Stimulated activated CD8-positive, alpha-beta memory T cell treated with anti-CD3 and anti-CD28 coated beads, Interleukin-7, amount 100 ng/mL, for 4 hours (primary cell): ENCODE measurements at places on chromosomes 6 and 20.
A peak's percentile ranks its signal among the peaks of the same experiment; 100 is the strongest.

- no peak for DNase-seq
Measured at GRCh38 chr20:47204008-47204849, 152.3 kb downstream of the ZMYND8 start.

- DNase-seq, result no peak
Measured at GRCh38 chr20:22579711-22580697, 4.4 kb downstream of the FOXA2 start.

GRCh38 chr20:43513931-43514647 is 6.6 kb downstream of the L3MBTL1 start:
- DNase-seq, result peak; percentile 81

DNA sequence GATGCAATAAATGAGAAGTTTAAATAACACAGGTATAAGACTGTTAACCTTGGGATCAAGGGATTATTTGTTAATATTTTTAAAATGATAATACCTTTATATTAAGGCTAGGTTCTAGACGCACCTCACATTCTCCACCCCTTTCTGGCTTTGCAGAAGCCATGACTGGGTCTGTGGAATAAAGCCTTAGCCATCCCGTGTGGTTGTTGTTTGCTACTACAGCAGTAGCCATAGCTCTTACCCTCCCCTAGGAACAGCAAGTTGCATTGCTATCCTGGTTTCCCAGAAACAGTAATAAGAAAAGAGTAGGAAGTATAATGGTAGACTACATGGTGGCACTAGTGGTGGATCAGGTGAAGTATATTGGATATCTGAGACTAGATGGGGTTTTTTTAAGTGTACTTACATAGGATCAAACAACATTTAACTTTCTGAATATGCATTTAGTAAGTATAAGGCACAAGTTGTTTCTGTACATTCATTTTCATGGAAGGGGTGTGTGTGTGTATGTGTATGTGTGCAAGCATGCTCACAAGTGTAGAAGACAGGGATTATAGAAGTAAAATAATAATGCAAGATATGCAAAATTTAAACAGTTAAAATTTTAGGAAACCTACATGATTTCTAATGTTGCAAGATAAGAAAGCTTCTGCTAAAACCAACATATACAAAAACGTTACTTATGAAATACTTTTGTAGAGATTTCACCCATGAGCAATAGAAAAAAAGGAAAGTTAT is 384.2 kb downstream of the PRKN start:
- DNase-seq, result no peak

DNA sequence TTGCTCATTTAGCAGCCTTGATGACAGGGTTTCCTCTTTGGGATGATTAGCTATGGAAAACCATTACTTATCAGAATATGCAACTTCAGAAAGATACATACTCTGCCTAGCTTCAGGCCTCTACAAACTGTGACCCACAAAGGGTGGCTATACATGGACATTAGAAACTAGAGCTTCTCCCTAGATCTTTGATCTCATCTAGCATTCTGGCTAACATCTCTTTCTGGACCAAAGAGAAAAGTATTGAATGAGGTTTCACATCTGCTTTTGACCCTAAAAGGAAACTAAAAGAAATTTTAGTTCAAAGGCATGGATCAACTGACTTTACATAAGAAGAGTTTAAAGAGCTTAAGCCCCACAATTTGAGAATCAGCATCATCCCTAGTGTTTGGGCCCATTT is 12.4 kb upstream of the HMGN3 start:
- no peak for DNase-seq

GRCh38 chr6:168782187-168782751 is 341.3 kb downstream of the SMOC2 start:
- DNase-seq, result no peak

DNA sequence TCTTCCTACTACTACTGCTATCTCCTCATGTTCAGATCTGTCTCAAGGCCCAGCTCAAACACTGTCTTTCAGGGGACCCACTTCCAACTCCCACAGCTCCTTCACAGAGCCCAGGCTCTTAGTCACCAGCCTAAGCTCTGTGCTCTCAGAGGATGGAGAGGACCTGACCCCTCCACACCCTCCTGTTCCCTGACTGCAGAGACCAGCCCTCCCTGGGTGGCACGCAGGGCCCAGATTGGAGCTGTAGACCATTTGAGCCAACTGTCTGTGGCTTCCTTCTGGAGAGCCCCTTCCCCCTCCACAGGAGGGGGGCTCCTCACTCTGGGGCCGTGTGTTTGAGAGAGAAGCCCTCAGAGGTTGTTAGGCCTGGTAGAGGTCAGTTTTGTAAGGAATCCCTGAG is 9.8 kb downstream of the SNPH start:
- no peak for DNase-seq
